IMR-90 (cell line): ENCODE measurements at places on chromosomes 3 and 15. TPM values are rescaled to one million over a fixed set of nuclear protein-coding genes. Genes with fewer than 3 reads are reported as not detected.

Gene PAQR9
- polyA plus RNA-seq = 0.04 and 0.05 TPM in 2 replicates

Gene ANKRD63
- not detected in 2 replicates for polyA plus RNA-seq

Gene ZNF280D
- polyA plus RNA-seq = 7.3 and 8.3 TPM in 2 replicates

Gene DUOX2
- 0.03 TPM in 1 of 2 replicates, not detected in the other for polyA plus RNA-seq

Gene FRMD5
- polyA plus RNA-seq = 4.1 and 4.8 TPM in 2 replicates

Gene GABRR3
- polyA plus RNA-seq = not detected in 2 replicates

Gene CHRD
- 0.09 TPM in 2 replicates for polyA plus RNA-seq

Gene CCDC9B
- polyA plus RNA-seq = 26.0 and 30.9 TPM in 2 replicates

Gene MFAP1
- 20.8 and 21.6 TPM in 2 replicates for polyA plus RNA-seq

Gene CCDC39
- not detected in 2 replicates for polyA plus RNA-seq

Gene LMOD3
- not detected in 2 replicates for polyA plus RNA-seq

Gene PSTPIP1
- 0.83 and 1.1 TPM in 2 replicates for polyA plus RNA-seq

Gene JAGN1
- 30.3 and 32.7 TPM in 2 replicates for polyA plus RNA-seq

Gene CTDSPL
- 23.9 and 24.5 TPM in 2 replicates for polyA plus RNA-seq

Gene ROPN1B
- polyA plus RNA-seq = not detected in 2 replicates

Gene STAC
- polyA plus RNA-seq = 0.19 and 0.43 TPM in 2 replicates

Gene LRRN1
- polyA plus RNA-seq = 0.40 and 0.41 TPM in 2 replicates

Gene NAALADL2
- polyA plus RNA-seq = 2.4 and 3.8 TPM in 2 replicates

Gene ZMYND10
- 1.1 and 1.4 TPM in 2 replicates for polyA plus RNA-seq

Gene CCR2
- not detected in 2 replicates for polyA plus RNA-seq

Gene GOLGA6A
- polyA plus RNA-seq = not detected in 2 replicates

Gene C3orf85
- not detected in 2 replicates for polyA plus RNA-seq

Gene CCDC80
- 356 and 418 TPM in 2 replicates for polyA plus RNA-seq

Gene SPSB4
- not detected in 2 replicates for polyA plus RNA-seq

Gene HMG20A
- polyA plus RNA-seq = 22.0 and 22.3 TPM in 2 replicates

Gene RTP3
- polyA plus RNA-seq = 0.10 and 0.26 TPM in 2 replicates

Gene BLM
- 2.3 and 2.5 TPM in 2 replicates for polyA plus RNA-seq

Gene CASR
- polyA plus RNA-seq = not detected in 2 replicates

Gene GTF2E1
- polyA plus RNA-seq = 6.6 and 8.2 TPM in 2 replicates

Gene SYNM
- 1.9 and 2.1 TPM in 2 replicates for polyA plus RNA-seq

Gene IMPG2
- polyA plus RNA-seq = 0.06 and 0.10 TPM in 2 replicates

Gene ADAMTS17
- polyA plus RNA-seq = 0.03 and 0.09 TPM in 2 replicates

Gene C3orf70
- polyA plus RNA-seq = 0.89 and 0.96 TPM in 2 replicates

Gene STARD9
- polyA plus RNA-seq = 2.0 and 2.2 TPM in 2 replicates

Gene CCR3
- polyA plus RNA-seq = not detected in 2 replicates

Gene JMJD7
- 6.3 and 8.1 TPM in 2 replicates for polyA plus RNA-seq

Gene FBXO40
- not detected in 2 replicates for polyA plus RNA-seq

Gene CCDC54
- not detected in 2 replicates for polyA plus RNA-seq

Gene GOLGA8T
- not detected in 2 replicates for polyA plus RNA-seq

Gene ROPN1
- polyA plus RNA-seq = 0.03 TPM in 1 of 2 replicates, not detected in the other

Gene MCF2L2
- 0.17 TPM in 1 of 2 replicates, not detected in the other for polyA plus RNA-seq

Gene TBC1D5
- 16.1 and 16.4 TPM in 2 replicates for polyA plus RNA-seq

Gene CTXN2
- polyA plus RNA-seq = not detected in 2 replicates

Gene KY
- polyA plus RNA-seq = 0.04 and 0.09 TPM in 2 replicates

Gene PLA2G4B
- 3.1 and 5.8 TPM in 2 replicates for polyA plus RNA-seq

Gene CACNA2D3
- 0.41 and 0.50 TPM in 2 replicates for polyA plus RNA-seq

Gene RNU5B-1
- not detected in 2 replicates for polyA plus RNA-seq

Gene ALS2CL
- polyA plus RNA-seq = 4.6 and 4.8 TPM in 2 replicates

Gene ARHGEF26
- 1.6 and 2.3 TPM in 2 replicates for polyA plus RNA-seq

Gene SPTBN5
- 0.37 and 0.38 TPM in 2 replicates for polyA plus RNA-seq

Gene MORC1
- polyA plus RNA-seq = not detected in 2 replicates

Gene SLC28A1
- not detected in 2 replicates for polyA plus RNA-seq

Gene RNF111
- 13.5 and 14.0 TPM in 2 replicates for polyA plus RNA-seq

Gene GOLGA8Q
- polyA plus RNA-seq = 0.44 and 0.55 TPM in 2 replicates
